PC-9 (cell line): ENCODE measurements at places on chromosomes 7 and 10. TPM values are rescaled to one million over a fixed set of nuclear protein-coding genes. Genes with fewer than 3 reads are reported as not detected.

The PNLIPRP2 gene
- not detected in 2 replicates for total RNA-seq

The OGDHL gene
- total RNA-seq: not detected in 2 replicates

The FAM237B gene
- total RNA-seq: not detected in 2 replicates

The CUZD1 gene
- 1.4 and 2.0 TPM in 2 replicates for total RNA-seq

The KLF14 gene
- total RNA-seq: not detected in 2 replicates

The EXOC6 gene
- 9.3 and 12.5 TPM in 2 replicates for total RNA-seq

The RBM20 gene
- total RNA-seq: 0.11 and 0.23 TPM in 2 replicates

The MAGI2 gene
- 0.92 and 1.6 TPM in 2 replicates for total RNA-seq

The PNLIPRP3 gene
- not detected in 2 replicates for total RNA-seq

The KAZALD1 gene
- 19.7 and 21.2 TPM in 2 replicates for total RNA-seq

The UBN2 gene
- total RNA-seq: 20.3 and 34.1 TPM in 2 replicates

The TUBAL3 gene
- total RNA-seq: 0.35 and 0.52 TPM in 2 replicates

The PUS7 gene
- 20.9 and 25.0 TPM in 2 replicates for total RNA-seq

The WNT8B gene
- total RNA-seq: not detected in 2 replicates

The EN2 gene
- not detected in 2 replicates for total RNA-seq

The CALHM3 gene
- 12.5 and 13.1 TPM in 2 replicates for total RNA-seq

The HOXA1 gene
- total RNA-seq: 2.0 and 2.2 TPM in 2 replicates

The MBL2 gene
- total RNA-seq: not detected in 2 replicates

The C10orf120 gene
- total RNA-seq: not detected in 2 replicates

The UCMA gene
- not detected in 2 replicates for total RNA-seq

The NACAD gene
- total RNA-seq: 0.15 and 0.24 TPM in 2 replicates

The NPTX2 gene
- not detected in 2 replicates for total RNA-seq

The ANK3 gene
- total RNA-seq: 31.4 and 32.0 TPM in 2 replicates

The SERPINE1 gene
- total RNA-seq: 36.2 and 45.8 TPM in 2 replicates

The SLC35G1 gene
- 3.7 and 4.1 TPM in 2 replicates for total RNA-seq

The NPFFR1 gene
- total RNA-seq: 0.05 and 0.09 TPM in 2 replicates

The BNIP3 gene
- total RNA-seq: 21.0 and 21.9 TPM in 2 replicates

The AGAP9 gene
- total RNA-seq: 14.1 and 15.1 TPM in 2 replicates

The DYDC2 gene
- not detected in 2 replicates for total RNA-seq

The CSGALNACT2 gene
- 7.2 and 8.5 TPM in 2 replicates for total RNA-seq

The GIGYF1 gene
- total RNA-seq: 55.1 and 64.2 TPM in 2 replicates

The PAPOLB gene
- total RNA-seq: not detected in 2 replicates

The COL26A1 gene
- total RNA-seq: 0.20 and 0.38 TPM in 2 replicates

The PILRA gene
- total RNA-seq: 1.5 and 2.8 TPM in 2 replicates

The SPDYE6 gene
- not detected in 2 replicates for total RNA-seq

The LRIT1 gene
- total RNA-seq: not detected in 2 replicates

The SPDYE2 gene
- total RNA-seq: not detected in 2 replicates

The EPHB6 gene
- total RNA-seq: 39.2 and 72.9 TPM in 2 replicates

The PGAM2 gene
- 4.2 and 9.7 TPM in 2 replicates for total RNA-seq

The CNPY1 gene
- not detected in 2 replicates for total RNA-seq

The KCNH2 gene
- 1.5 and 1.6 TPM in 2 replicates for total RNA-seq

The FBXL13 gene
- 10.4 and 19.4 TPM in 2 replicates for total RNA-seq

The CYP3A4 gene
- not detected in 2 replicates for total RNA-seq

The CD36 gene
- total RNA-seq: 0.28 and 1.3 TPM in 2 replicates

The HOXA2 gene
- 6.1 and 6.5 TPM in 2 replicates for total RNA-seq

The MMP21 gene
- total RNA-seq: not detected in 2 replicates

The LIPK gene
- not detected in 2 replicates for total RNA-seq

The MYH16 gene
- total RNA-seq: 11.7 and 18.0 TPM in 2 replicates

The VWC2 gene
- total RNA-seq: not detected in 2 replicates

The SRRM3 gene
- 0.74 and 1.2 TPM in 2 replicates for total RNA-seq

The MINPP1 gene
- 14.4 and 17.0 TPM in 2 replicates for total RNA-seq

The AKR1D1 gene
- not detected in 2 replicates for total RNA-seq

The CCL26 gene
- total RNA-seq: not detected in 2 replicates

The NPC1L1 gene
- 0.28 and 0.30 TPM in 2 replicates for total RNA-seq

The C10orf62 gene
- total RNA-seq: 0.45 and 0.59 TPM in 2 replicates

The ASZ1 gene
- not detected in 2 replicates for total RNA-seq

The EBLN1 gene
- total RNA-seq: not detected in 2 replicates

The CYP2C8 gene
- not detected in 2 replicates for total RNA-seq
